Ovary (tissue), 10 donors: ENCODE measurements at places on chromosomes 2 and 18. TPM values are rescaled to one million over a fixed set of nuclear protein-coding genes. Genes with fewer than 3 reads are reported as not detected.

DNA sequence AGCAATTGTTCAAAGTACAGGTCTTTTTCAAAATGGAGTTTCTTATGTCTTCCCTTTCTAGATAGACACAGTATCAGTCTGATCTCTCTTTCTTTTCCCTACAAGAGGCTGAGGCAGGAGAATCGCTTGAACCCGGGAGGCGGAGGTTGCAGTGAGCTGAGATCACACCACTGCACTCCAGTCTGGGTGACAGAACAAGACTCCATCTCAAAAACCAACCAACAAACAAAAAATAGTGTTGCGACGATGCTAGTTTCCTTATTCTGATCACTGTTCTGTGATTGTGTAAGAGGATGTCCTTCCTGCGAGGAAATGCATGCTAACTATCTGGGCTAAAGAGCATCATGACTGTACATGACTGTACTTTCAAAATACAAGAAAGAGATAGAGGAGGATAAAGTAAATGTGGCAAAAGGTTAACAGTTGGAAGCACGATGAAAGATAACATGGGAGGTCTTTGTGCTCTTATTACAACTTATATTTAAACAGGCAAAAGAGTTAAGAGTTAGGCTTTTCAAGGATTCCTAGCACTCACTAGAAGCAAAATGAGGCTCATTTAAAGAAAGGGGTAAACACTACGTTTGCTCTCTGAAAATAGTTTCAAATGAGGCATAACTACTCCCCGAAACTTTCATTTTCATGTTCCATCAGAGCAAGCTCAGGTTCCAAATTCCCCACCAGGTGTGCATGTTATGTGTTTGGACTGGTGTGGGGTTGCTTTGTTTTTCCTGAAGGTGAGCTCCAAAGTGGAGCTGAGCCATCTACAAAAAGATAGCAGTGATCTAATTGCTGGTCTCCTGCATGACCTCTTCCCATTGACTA, 23.8 kb downstream of the SOWAHC start:
- no peak overlapping the region for H3K27ac ChIP-seq
- H3K4me1 ChIP-seq = no peaks in the 10 kb centered on the region
- no peaks in the 10 kb centered on the region for H3K27me3 ChIP-seq

The HMSD gene
- total RNA-seq = not detected

The ALPP gene
- total RNA-seq = 0.20 TPM

DNA sequence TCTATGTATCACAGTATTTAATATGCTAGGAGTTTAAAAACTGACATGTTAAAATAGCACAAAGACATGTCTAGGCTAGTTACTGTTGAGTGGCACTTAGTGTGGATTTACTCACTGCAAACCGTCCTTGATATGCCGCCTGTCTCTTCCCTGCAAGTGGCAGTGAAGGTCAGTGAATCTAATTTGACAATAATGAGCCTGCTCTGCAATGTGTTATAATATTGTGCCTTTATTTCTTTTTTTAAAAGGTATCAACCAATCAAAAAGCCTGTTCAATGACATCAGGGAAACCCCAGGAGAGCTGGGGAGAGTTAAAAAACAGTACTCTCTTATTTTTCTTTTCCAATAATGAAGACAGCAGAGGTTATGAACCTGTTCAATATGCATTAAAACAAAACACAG, 384.1 kb downstream of the ERBB4 start:
- H3K36me3 ChIP-seq = no peaks in the 10 kb centered on the region
- no peak overlapping the region for H3K27ac ChIP-seq
- H3K4me1 ChIP-seq = no peaks in the 10 kb centered on the region
- DNase-seq = no peak
- no peaks in the 10 kb centered on the region for H3K27me3 ChIP-seq

DNA sequence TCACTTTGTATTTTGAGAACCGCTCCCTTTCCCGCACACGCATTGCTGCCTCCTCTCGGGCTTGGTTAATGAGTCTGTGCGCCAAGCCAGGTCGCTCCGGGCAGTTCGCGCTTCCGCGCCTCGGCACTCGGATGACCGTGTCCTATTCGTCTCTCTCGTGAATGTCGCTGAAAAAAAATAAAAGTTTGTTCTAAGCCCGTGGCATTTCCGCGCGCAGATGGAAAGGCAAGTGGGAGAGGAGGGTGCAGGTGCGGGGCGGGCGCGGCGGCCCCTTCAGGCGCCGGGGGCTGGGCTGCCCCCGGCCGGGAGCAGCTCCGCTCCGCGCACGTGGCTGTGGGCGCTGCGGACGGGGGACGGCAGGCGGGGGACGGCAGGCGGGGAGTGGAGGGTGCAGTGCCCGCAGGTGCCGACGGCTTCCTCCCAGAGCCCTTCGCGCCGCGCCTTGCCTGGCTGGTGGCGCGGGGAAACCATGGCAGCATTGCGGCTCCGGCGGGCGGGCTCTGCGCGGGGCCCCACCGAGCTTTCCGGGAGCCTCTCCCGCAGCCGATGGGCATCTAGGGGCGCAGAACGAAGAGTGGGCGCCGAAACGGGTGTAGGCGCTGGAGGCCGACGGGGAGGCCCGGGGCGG, 159.6 kb upstream of the SIX2 start:
- DNase-seq = no peak
- H3K4me1 ChIP-seq = peaks cover 4% of the 10 kb centered on the region
- no peaks in the 10 kb centered on the region for H3K36me3 ChIP-seq
- H3K27me3 ChIP-seq = no peaks in the 10 kb centered on the region
- H3K27ac ChIP-seq = no peak overlapping the region
- peak overlapping the region; percentile 29 for H3K4me3 ChIP-seq

The SGPP2 gene
- total RNA-seq = 2.1 TPM

The MSH6 gene
- 105 TPM for total RNA-seq

GRCh38 chr18:43970656-43971055, 693.4 kb upstream of the SYT4 start:
- no peaks in the 10 kb centered on the region for H3K36me3 ChIP-seq
- H3K27me3 ChIP-seq = no peaks in the 10 kb centered on the region
- H3K4me1 ChIP-seq = no peaks in the 10 kb centered on the region
- no peak for DNase-seq

The BMPR2 gene
- total RNA-seq = 50.8 TPM

DNA sequence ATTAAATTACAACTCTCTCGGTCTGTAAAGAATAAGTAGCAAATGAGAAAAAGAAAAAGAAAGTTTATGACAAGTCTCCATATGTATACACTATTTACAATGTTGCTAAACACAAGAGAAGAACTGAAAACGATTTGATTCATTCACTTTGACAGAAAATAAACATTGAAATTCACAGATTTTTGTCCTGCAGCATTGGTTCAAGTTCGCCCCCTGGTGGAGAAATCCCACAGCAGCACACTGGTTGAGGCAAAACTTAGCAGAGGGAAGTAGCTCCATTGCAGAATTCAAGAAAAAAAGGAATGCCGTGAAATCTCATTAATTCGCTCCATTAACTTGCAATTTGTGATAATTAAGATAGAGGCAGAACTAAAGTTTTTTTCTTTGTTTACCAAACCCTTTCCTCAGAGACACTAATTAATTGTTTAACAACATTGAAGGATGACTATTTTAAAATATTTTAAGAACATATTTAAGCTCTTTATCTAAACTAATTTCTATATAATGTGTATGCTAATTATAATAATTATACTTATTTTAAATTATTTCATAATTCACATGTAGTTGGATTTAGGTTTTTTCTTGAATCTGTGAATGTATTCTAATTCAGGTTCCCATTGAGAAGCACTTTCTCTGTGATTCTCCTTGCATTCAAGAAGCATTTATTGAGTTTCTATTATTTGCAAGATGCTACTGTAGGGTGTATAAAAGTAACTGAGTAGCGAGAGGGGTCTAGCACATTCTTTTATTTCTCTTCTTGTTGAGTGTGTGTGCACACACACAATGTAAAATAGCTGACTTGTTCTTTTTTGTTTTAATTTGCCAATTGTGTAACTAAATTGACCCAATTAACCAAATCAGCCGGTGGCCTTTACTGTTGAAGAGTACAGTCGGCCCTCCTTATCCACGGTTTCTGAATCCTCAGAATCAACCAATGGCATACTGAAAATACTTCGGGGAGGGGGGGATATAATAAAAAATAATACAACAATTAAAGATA, 74.1 kb downstream of the COL4A3 start:
- peaks cover under 1% of the 10 kb centered on the region for H3K4me1 ChIP-seq
- peak; percentile 79 for DNase-seq
- H3K4me3 ChIP-seq = no peak overlapping the region
- H3K27me3 ChIP-seq = no peaks in the 10 kb centered on the region
- no peaks in the 10 kb centered on the region for H3K36me3 ChIP-seq
- no peak overlapping the region for H3K27ac ChIP-seq

- no peak for DNase-seq
- no peak overlapping the region for H3K27ac ChIP-seq
- H3K4me3 ChIP-seq = no peak overlapping the region
- no peaks in the 10 kb centered on the region for H3K4me1 ChIP-seq
- no peaks in the 10 kb centered on the region for H3K36me3 ChIP-seq
Observed at GRCh38 chr18:58639237-58639636, 10.3 kb upstream of the ALPK2 start.

- H3K36me3 ChIP-seq = no peaks in the 10 kb centered on the region
- no peak for DNase-seq
- peaks cover 10% of the 10 kb centered on the region for H3K4me1 ChIP-seq
- H3K27me3 ChIP-seq = no peaks in the 10 kb centered on the region
- peak overlapping the region; percentile 49 for H3K27ac ChIP-seq
Observed at GRCh38 chr2:28134857-28135256, 244.3 kb downstream of the BABAM2 start.

The LCLAT1 gene
- total RNA-seq = 22.6 TPM

DNA sequence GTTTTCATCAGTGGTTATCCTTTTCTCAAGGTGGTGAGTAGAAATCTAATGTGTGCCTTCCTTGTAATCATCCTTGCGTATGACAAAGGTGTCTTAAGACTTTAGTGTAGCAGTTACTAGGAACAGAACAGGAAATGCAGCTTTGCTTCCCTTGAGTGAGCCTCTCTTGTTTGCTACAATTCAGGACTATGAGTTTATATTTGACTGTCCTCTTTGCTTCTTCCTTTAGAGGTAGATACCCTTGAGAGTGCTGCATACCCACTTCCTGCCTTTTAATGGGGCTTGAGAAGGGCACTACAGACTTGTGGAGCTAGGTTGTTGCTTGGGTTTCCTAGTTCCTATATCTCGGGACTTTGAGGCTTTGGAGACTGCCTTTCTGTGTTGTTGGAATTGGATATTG, 3.8 kb downstream of the KCNJ13 start:
- DNase-seq = no peak
- H3K36me3 ChIP-seq = no peaks in the 10 kb centered on the region
- no peak overlapping the region for H3K27ac ChIP-seq
- H3K27me3 ChIP-seq = no peaks in the 10 kb centered on the region
- H3K4me3 ChIP-seq = no peak overlapping the region
- no peaks in the 10 kb centered on the region for H3K4me1 ChIP-seq
